ENCODE measurements at places on chromosomes 13 and 19.

- no peak for DNase-seq
Measured at GRCh38 chr19:3124630-3125029, 11.2 kb upstream of the GNA15 start.

DNA sequence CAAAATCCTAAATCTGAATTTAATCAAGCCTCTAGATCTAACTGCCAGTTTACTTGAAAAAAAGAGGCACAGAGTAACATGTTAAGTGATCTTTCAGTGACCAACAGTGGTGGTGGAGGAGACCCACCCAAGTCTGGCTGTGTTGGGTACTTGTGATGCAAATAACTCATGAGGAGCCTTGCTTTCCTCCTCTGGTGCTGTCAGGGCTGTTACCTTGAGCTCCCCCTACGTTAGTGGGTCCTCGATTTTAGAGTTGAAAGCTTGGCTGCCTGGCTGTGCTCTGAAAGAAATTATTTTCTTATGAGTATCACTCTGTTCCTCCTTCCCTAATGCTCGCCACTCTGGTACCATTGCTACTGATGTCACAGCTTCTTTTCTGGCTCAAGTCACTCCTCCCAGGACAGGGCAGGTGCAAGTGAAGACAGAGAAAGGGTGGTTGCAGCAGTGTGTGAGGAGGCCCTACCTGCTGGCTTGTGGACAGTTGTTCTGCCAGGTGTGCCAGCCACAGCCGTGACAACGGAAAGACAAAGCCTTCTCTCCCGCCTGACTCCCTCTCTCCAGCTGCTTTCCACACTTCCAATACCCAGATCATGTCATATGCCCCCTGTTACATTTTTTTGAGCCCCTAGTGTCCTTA, 6.5 kb upstream of the SUPT20H start:
- no peak for DNase-seq

- DNase-seq: no peak
Measured at GRCh38 chr19:33493401-33494275, 28.0 kb downstream of the PEPD start.

- DNase-seq: no peak
Measured at GRCh38 chr13:31138515-31138914, 23.2 kb downstream of the HSPH1 start.

- no peak for DNase-seq
Measured at GRCh38 chr13:107642831-107643230, 572.5 kb downstream of the LIG4 start.

GRCh38 chr19:49855676-49856573, 5.0 kb downstream of the PTOV1 start:
- no peak for DNase-seq

All from esophagus muscularis mucosa (tissue), 4 donors.